SJSA1 (cell line): ENCODE measurements at places on chromosomes 1 and 21.

DNA sequence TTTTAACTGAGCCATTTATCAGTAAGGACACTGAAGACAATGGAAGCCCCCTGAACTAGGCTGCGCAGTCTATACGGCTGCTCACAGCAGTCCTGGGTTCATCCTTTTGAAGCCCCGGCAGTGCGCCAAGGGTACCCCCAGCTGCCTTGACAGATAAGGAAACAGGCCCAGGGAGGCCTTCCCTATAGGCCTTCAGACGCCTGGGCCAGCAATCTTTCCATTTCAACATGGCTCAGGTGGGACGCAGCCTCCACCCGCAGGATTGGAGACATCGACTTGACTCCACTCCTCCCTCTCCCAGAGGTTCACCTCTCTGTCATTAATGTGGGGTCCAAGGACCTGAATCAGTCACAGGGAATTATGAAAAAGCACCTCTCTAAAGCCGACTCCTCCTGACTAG is 2.8 kb upstream of the LYPD8 start:
- no peak for DNase-seq

DNA sequence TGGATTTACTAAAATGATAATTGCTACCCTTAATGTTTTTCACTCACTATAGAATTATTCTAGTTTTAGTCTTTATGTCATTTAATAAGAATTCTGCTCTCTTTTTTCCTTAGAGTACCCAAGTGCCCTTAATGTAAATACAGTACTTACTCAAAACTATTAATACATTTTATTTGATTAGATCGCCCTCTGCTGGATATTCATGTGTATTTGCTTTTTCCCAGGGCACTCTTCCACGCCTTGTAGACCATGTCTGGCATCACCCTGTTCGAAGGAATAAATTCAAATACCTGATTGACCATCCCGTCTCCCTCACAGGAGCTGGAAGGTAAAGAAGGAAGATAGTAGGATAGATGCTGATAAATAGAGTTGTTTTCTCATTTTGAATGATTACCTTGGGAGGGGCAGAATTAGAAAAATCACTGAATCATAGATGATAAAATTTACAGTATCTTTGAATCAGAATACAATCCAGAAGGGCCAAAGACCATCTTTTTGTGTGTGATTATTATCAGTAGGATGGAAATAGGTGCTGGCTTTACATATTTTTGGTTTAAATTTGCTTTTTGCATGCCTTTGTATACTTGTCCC is 4.1 kb downstream of the AXDND1 start:
- peak; percentile 62 for DNase-seq

DNA sequence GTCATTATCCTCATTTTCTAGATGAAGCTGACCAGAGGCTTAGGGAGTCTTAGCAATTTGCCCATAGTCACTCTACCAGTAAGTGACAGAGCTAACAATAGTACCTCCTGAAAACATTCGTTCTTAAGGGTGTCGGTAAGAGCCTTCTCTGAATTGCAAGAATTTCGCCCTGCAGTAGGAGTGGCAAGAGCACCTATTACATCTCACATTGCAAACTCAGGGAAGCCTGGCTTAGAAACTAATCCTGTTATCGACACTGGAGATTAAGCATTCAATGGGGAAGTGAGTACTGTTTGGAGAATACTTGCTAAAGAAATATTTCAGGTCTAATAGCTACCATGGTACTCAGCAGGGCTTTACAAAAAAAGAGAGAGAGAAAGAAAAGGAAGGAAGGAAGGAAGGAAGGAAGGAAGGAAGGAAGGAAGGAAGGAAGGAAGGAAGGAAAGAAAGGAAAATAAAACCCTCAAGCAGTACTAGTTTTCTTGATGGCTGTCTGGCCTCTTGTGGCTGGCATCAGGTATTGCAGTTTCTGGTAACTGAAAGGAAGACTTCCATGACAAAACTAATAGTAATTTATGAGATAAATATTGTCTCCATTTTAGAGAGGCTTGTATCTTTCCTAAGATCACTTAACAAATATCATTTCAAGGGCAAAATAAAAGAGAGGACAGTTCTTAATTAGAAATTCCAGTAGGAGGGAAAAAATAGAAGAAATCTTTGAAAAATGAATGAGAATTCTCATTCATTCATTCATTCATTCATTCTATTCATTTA is 10.4 kb downstream of the C1orf226 start:
- DNase-seq = no peak

DNA sequence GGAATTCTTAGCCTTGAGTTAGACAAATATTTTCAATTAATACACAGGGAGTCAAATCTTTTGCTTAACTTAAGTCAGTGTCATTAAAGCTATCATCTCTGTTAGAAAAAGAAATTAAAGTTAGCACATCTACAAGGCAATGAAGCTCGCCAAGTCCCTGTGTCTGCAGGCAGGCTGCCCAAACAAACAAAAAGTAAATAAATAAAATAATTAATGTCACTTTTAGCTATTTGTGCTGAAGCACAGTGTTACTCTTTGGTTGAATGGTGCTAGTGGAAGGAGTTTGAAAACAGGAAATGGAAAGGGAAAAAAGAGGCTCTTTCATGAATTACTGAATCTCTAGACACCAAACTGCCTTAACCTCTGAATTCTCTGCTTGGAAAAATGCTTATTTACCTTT is 37.1 kb upstream of the COL11A1 start:
- DNase-seq = no peak

GRCh38 chr1:121538943-121539575 is 354.3 kb downstream of the SRGAP2C start:
- no peak for DNase-seq

DNA sequence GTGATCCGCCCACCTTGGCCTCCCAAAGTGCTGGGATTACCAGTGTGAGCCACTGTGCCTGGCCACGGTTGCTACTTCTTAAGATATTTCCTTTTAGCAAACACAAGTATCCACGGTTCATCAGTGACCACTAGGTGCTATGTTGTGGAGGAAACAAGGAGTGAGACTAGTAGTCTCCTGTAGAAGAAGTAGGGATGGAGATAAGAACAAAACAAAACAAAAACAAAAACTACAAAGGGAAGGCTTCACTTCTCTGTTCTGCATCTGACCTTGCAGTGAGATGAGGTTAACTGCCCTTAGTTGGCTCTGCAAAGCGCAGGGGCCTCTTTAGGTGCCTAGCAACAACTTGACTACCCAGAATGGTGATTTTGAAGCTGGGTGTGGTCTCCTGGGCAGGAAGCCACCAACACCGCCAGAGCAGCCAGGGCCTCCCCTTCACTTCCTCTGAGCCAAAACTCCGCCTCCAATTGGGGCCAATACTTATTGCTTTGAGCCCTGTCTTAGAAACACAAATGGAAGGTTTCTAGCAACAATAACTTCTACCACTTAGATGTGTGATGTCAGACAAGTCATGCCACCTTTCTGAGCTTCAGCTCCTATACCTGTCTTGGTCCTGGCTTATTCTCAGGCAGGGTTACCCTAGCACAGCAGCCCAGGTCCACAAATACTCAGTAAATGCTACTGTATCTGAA is 12.8 kb upstream of the CDC42 start:
- no peak for DNase-seq

DNA sequence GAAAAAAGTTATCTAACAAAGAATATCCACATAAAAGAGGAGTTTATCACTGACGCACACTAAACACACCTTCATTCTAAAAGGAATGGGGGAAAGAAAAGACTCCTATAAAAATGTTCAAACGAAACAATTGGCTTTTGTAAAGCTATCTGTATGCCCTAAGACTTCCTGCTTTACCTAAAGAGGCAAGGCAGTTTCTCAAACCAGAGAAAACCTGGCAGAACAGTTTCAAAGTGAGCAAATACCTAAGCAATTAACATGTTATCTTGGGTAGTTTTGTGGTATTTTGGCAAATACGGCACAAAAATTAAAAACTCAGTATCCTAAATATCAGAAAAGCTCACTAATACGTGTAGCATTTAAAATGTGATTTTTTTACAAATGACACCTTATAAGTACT is 1.9 kb downstream of the PUM1 start:
- DNase-seq = no peak

DNA sequence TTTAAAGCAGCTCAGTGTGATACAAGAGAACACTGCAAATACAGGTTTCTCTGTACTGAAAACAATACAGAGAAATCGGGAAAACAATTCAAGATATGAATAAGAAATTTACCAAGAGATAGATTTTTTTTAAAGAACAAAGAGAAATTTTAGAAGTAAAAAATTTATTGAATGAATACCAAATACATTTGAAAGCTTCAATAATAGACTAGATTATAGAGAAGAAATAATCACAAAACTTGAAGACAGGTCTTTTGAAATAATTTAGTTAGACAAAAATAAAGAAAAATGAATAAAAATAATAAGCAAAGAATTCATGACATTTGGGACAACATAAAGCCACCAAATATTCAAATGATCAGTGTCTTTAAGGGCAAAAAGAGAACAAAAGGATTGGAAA is 13.6 kb upstream of the FMO4 start:
- DNase-seq = no peak

DNA sequence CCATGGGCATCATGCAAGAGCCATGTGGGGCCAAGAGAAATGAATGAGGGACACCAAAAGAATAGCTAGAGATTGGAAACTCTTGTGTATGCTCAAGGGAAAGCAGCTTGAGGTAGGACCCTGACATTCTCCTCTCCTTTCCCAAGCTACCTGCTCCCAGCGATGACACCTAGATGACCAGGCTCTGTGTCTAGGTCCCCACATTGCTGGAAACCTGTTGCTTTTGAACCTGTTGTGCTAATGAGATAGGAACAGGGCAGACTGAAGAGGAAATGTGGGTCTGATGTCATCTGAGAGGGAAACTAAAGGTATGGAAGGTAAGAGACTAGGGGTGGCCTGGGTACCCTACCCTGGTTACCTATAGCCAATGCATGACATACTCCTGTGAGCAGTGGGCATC is 1.8 kb downstream of the FMOD start:
- no peak for DNase-seq

DNA sequence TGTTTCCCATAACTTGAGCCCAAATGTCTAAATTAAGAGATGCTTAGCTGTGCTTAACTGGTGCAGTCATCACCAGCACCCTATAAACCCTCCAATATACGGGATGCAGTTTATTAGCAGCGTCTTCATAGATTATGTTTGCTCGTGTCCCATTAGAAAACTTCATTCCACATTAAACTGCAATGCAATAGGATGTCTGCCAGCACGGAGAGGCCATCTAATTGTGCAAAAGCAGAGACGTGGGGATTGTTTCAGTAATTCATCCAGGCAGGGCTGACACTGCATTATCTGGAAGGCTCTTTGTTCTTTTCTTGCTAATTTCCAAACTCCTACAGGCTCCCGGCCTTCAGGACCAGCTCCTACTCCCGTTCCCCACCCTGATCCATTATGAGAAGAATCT is 89.5 kb downstream of the CSMD2 start:
- DNase-seq = no peak

- no peak for DNase-seq
Measured at GRCh38 chr1:158586942-158587341, 7.2 kb upstream of the OR10X1 start.

DNA sequence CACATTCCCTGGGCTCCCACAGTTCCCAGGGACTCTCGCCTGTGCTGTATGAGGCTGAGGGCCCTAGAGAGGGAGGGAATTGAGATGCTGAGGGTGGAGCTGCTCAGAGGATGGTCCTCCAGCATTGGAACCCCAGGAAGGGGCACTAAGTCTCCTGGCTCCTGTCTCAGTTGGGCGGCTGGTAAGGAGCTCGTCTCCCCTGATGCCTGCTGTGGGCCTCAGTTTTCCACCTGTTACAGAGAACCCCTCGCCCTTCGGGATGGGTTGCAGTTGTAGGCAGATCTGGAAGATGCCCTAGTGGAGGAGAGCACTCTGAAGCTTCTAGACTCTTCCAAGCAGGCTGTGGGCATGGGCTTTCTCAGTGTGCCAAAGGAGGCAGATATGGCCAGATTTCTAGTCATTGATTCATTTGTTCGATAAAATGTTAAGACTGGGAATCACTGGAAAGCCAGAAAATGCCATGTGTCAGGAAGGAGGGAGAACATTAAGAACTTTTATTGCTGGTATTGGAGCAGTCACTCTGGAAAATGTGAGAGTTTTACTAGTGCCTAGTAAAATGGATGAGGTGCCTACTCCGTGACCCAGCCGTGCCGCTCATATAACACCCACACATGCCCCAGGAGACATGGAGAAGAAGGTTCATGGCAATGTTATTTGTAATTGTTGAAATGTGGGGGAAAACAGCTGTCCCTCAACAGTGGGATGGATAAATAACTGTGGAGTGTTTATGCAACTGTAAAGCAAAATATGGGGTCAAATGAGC is 828 bp upstream of the MYBPH start:
- no peak for DNase-seq

- no peak for DNase-seq
Measured at GRCh38 chr1:196427976-196428734, 180.1 kb downstream of the KCNT2 start.

GRCh38 chr1:39671793-39672550 is at the start of gene NT5C1A:
NT5C1A (minus strand) TSS chr1:39672107; CDS start chr1:39672038, 69 bp downstream.
- no peak for DNase-seq

GRCh38 chr21:28272272-28272992 is 720.2 kb downstream of the LTN1 start:
- DNase-seq = no peak

DNA sequence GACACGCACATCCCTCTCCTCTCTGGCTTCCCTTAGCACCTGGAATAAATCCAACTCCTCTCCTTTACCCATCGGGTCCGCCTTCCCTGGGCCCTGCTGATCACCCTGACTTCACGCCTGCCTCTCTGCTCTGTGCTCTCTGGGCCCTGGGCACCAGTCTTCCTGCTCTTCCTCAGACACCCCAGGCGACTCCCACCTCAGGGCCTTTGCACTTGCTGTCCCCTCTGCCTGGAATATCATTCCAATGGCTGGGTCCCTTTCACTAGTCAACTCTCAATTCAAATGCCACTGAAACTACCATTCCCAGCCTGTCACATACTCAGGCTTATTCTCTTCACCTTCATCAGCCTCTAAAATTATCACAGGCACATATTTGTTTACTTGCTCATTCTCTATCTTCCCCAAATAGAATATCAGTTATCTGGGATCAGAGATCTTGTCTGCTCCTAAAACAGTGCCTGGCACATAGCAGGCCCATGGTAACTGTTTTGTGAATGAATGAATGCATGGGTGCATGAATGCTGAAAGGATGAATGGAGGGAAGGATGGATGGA is 27.2 kb upstream of the SELENON start:
- DNase-seq = no peak

- no peak for DNase-seq
Measured at GRCh38 chr1:50898773-50899172, 61.3 kb downstream of the FAF1 start.

DNA sequence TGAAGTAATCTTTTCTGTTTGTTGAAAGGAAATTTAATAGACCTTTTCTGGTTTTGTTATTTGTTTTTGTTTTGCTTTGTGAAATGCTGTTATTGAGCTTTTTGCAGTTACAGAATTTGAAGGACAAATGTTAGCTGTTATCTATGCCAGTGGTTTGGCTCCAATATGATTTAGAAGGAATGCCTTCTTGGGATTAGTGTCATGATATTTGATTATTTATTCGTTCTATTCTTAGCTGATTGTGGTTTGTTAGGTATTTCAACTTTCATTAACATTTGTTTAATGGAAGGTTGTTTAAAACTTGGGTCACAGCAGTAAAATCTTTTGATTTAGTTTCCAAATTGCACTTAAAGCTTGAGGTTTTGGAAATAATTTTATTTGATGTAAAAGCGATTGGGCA is 33.5 kb downstream of the ADGRL2 start:
- no peak for DNase-seq

GRCh38 chr21:31087639-31088473 is 49.6 kb upstream of the KRTAP19-8 start:
- no peak for DNase-seq

- DNase-seq = no peak
Measured at GRCh38 chr1:54499360-54500106, 48.5 kb upstream of the ACOT11 start.
